ENCODE measurements at places on chromosomes 16 and 17.
A peak's percentile ranks its signal among the peaks of the same experiment; 100 is the strongest.

DNA sequence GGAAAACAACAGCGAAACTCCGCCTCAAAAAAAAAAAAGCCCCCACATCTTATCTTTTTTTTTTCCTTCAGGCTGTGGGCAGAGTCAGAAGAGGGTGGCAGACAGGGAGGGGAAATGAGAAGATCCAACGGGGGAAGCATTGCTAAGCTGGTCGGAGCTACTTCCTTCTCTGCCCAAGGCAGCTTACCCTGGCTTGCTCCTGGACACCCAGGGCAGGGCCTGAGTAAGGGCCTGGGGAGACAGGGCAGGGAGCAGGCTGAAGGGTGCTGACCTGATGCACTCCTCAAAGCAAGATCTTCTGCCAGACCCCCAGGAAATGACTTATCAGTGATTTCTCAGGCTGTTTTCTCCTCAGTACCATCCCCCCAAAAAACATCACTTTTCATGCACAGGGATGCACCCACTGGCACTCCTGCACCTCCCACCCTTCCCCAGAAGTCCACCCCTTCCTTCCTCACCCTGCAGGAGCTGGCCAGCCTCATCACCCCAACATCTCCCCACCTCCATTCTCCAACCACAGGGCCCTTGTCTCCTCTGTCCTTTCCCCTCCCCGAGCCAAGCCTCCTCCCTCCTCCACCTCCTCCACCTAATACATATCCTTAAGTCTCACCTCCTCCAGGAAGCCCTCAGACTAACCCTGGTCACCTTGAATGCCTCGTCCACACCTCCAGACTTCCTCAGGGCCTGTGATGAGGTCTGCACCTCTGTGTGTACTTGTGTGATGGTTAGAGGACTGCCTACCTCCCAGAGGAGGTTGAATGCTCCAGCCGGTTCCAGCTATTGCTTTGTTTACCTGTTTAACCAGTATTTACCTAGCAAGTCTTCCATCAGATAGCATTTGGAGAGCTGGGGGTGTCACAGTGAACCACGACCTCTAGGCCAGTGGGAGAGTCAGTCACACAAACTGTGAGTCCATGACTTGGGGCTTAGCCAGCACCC, 1.2 kb upstream of the HBA1 start:
- no peak for DNase-seq

- DNase-seq: no peak
Observed at GRCh38 chr17:69405096-69405495, 9.4 kb upstream of the MAP2K6 start.

- DNase-seq: no peak
Observed at GRCh38 chr16:89119661-89120141, 26.0 kb downstream of the ACSF3 start.

GRCh38 chr16:71264299-71264698, 24.9 kb downstream of the CMTR2 start:
- DNase-seq: no peak

- no peak for DNase-seq
Observed at GRCh38 chr17:79255456-79255855, 180.8 kb downstream of the ENGASE start.

- DNase-seq: no peak
Observed at GRCh38 chr17:29723278-29724047, 100.8 kb upstream of the CORO6 start.

DNA sequence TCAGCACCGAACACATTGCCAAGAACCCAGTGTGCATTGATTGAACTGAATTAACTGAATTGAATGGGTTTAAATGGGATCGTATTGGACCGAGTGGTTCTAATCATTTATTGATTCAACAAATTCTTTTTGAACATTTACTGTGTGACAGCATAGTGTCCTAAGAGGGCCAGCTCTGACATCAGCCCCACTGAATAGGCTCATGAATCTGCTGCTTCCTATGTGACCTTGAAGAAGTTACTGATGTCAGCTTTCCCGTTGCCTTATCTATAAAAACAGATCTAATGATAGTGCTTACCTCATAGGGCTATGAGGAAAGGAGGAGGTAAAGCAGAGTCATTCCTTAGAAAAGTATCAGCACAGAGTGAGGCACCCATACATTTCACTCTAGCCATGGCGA, 226.3 kb downstream of the CBLN1 start:
- DNase-seq: no peak

- DNase-seq: no peak
Observed at GRCh38 chr17:61132524-61132923, 267.1 kb upstream of the TBX2 start.

DNA sequence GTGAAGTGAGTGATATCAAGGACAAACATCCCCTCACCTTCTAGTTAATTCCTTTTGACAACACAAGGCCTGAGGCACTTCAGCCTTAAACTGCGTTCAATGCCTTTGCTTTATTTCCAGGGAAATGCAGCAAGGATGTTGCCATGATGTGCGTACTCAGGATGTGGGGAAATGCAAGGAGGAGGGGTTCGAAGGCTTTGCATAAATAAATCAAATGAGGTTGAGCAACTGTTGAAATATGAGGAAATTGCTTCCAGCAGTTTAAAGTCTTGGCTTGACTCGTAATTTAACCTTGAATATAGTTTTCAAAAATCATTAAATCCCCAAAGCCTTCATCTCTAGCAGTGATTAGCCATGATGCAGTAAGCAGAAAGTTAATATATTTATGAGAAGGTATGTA, 81.8 kb upstream of the CCL2 start:
- no peak for DNase-seq

GRCh38 chr17:81165246-81166032, at the start of gene PVALEF:
TSS of gene PVALEF (plus strand) at chr17:81165507. CDS start at chr17:81181227, 15,720 bp downstream.
- peak; percentile 51 for DNase-seq

DNA sequence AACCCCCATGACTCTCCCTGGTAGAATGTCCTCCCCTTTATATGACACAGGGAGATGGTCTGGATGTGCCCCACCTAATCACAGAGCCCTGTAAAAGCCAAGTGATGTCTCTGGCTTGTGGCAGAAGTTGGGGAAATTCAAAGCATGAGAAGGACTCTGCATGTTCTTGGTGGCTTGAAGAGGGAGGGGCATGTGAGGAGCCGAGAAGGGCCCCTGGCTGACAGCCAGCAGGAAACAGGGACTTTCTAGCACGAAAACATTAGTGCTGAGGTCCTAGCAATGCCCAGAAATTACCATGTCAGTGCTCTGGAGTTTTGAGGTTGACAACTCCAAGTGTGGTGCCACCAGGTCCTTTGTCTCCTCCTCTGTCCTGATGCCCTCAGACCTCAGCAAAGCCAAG, 75.9 kb downstream of the USP22 start:
- DNase-seq: no peak

- no peak for DNase-seq
Observed at GRCh38 chr17:49834118-49834743, 13.6 kb downstream of the TAC4 start.

GRCh38 chr16:84603140-84603816, 14.6 kb downstream of the COTL1 start:
- peak; percentile 53 for DNase-seq

GRCh38 chr16:30605158-30605557, 5.0 kb downstream of the ZNF689 start:
- no peak for DNase-seq

GRCh38 chr17:5705876-5706576, 121.7 kb upstream of the NLRP1 start:
- DNase-seq: no peak

GRCh38 chr17:4657678-4658077, 16.2 kb upstream of the ALOX15 start:
- no peak for DNase-seq

- no peak for DNase-seq
Observed at GRCh38 chr17:45266372-45266926, 4.6 kb upstream of the SPATA32 start.

- DNase-seq: no peak
Observed at GRCh38 chr17:5843366-5844026, 226.7 kb upstream of the WSCD1 start.

DNA sequence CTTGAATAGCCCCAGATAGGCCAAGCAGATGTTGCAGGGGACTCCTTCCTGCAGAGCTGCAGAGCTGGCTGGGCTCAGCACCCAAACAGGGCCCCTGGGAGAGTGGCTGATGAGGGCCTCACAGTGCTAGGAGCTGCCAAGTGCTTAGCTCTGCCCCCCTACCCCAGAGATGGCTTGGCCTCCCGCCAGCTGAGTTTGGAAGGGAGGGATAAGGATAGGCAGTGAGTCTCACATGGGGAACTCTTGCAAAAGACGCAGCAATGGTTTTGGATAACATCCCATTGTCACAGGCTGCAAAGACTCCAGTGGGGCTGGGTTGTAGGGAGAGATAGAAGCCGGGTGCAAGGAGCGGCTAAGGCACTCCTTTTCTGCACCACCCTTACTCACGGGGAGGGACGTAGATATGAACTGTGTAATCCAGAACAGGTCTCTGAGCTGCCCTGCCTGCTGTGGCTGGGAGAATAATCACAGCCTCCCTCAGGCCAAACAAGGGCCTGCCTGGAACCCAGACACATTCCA, 52.9 kb upstream of the MAF start:
- no peak for DNase-seq

GRCh38 chr16:88602091-88602490, 31.9 kb downstream of the ZC3H18 start:
- DNase-seq: no peak

DNA sequence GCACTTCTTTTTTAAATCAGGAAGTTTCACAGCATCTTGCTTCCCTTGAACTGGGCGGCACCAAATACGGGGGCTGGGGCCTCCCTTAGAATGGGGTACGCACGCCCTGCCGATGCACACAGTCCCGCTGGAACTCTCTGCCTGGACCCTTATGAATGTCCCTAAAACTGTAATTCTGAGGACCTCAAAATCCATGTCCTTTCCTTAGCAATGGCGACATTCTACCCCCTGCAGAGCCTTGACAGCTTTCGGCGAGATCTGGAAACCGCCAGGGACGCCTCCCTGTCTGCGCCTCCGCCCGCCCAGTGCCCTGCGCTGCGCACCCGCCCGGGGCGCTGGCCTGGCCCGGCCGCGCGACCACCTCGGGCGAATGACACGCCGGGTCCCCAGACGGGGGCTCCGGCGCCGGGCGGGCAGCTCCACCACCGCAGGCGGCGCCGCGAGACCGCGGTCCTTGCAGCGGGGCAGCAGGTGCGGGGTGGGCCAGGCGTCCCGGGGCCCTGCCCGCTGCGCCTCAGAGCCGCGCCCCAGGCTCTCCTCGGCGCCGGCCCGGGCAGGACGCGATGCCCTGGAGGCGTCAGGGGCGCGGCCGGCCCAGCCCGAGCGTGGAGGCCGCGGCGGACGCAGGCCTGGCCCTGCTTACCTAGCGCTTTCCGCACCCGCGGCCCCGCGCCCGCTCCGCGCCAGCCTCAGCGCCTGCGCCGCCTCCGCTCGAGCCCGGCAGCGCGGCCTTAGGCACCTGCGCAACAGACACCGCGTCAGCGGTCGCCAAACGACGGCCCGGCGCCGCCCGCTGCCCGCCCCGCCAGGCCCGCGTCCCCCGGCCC, 548 bp downstream of the HAGH start:
- DNase-seq: no peak

GRCh38 chr16:105521-105920, 27.5 kb downstream of the MPG start:
- no peak for DNase-seq

DNA sequence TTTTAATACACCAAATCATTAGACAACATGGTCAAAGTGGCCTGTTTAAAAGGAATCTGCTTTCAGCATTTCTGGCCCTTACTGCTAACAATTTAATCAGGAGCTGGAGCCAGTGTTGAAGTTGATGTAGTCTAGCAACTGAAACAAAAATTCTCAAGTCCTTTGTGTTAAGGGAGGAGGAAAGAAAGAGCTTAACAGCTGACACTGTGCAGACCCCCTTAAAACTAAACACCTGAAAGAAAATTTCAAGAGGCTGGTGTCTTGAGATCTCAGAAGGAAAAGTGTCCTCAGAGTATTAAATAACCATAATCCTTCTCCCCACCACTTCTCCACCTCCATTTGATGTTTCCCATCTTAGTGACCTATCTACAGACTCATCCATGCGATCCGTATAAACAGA, 232.1 kb downstream of the FTO start:
- DNase-seq: no peak

- DNase-seq: no peak
Observed at GRCh38 chr17:67911059-67911782, 85.0 kb downstream of the C17orf58 start.

GRCh38 chr17:58313815-58314705, 14.5 kb downstream of the TSPOAP1 start:
- DNase-seq: no peak

DNA sequence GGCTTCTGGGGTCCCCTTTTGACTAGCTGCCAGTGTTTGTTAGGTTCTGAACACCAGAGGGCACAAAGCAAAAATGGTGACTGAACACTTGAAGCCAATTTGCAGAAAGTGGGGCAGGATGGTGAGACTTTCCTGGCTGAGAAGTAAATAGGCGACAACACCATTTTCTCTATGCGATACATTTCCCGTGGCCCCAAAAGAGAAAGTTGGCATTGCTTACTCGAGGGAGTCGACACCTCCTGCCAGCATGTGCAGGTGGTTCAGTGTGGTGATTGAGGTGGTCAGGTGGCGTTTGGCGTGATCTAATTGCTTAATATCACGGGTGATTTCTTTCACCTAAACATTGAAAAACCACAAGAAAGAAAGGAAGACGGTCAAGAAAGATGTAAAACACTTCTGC, 59.0 kb downstream of the VPS53 start:
- DNase-seq: no peak

DNA sequence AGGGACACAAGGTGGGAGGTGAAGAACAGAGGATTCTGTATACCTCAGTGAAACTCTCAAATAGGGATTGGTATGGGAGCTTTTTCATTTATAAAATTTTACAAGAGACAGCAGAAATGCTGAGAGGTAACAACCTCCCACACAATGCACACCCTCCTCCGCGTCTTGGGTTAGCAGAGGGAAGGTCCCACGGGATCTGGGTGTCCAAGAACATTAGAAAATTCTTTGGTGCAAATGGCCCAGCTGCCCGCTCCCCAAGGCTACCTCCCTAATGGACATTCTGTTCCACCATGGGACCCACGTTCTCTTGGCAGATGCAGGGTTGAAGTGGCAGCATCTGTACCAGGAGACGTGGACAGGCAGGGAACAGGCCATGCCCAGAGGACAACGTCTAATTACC, 22.5 kb downstream of the GPR139 start:
- DNase-seq: no peak

DNA sequence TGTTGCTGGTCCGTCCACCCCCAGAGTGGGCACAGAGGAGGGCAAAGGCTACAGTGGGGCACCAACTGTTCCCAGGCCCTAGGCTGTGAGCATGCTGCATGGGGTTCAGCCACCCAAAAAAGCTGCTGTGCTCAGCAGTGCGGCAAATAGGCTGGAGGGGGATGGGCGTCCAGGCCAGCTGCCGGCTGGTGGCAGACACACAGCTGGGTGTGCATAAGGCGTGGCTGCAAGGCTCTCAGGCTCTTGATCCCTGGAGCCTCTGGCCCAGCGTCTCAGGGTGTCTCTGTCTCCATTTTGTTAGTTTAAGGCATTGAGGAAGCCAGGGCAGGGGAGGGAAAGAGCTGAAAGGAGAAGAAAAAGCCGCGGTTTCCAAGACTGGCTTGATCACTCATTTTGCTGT, 8.8 kb downstream of the RPL19 start:
- peak; percentile 62 for DNase-seq

All from BE2C (cell line).